ENCODE measurements at places on chromosomes 12 and 14.

GRCh38 chr12:11702959-11703358 is 53.5 kb downstream of the ETV6 start:
- DNase-seq, result no peak

- DNase-seq, result no peak
These were observed 102.1 kb upstream of the FSCB start for GRCh38 chr14:44609201-44609600.

- no peak for DNase-seq
These were observed 29.9 kb upstream of the SLC38A2 start for GRCh38 chr12:46402451-46402850.

- DNase-seq, result peak; percentile 17
These were observed 59.4 kb upstream of the FICD start for GRCh38 chr12:108455706-108456105.

- no peak for DNase-seq
These were observed 21.4 kb upstream of the MLXIP start for GRCh38 chr12:122057007-122057735.

- peak; percentile 94 for DNase-seq
These were observed 381.1 kb downstream of the SEC23A start for GRCh38 chr14:38721822-38722431.

GRCh38 chr14:97270308-97270707 is 473.1 kb downstream of the VRK1 start:
- no peak for DNase-seq

DNA sequence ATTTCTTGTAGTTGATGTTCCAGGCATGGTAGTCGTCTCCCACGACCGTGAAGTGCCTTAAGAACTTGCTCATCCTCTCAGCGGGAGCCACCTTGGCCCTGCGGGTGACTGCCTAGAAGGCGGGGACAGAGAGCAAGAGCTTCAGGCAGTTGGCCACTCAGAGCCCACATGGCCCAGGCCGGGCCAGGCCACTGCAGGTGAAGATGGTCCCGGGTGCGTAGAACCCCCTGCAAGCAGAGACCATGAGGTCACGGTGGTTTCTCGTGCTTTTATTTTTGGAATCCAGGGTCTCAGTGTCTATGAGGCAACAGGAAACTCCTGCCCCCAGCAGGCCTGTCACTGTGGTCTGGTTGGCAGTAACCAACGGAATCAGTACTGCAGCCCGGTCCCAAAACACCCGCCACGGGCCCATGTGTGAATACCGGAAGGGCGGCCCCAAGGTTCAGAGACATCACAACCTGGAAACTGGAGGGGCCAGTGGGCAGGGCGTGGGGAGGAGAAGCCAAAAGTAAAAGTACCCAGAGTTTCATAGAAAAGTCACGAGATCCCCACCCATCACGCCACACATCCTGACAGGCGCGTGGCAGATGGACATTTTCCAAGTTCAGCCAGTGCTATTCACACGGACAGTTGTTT is 27.5 kb downstream of the HVCN1 start:
- DNase-seq, result peak; percentile 28

- no peak for DNase-seq
These were observed 584 bp upstream of the DDHD1 start for GRCh38 chr14:53153702-53154112.

DNA sequence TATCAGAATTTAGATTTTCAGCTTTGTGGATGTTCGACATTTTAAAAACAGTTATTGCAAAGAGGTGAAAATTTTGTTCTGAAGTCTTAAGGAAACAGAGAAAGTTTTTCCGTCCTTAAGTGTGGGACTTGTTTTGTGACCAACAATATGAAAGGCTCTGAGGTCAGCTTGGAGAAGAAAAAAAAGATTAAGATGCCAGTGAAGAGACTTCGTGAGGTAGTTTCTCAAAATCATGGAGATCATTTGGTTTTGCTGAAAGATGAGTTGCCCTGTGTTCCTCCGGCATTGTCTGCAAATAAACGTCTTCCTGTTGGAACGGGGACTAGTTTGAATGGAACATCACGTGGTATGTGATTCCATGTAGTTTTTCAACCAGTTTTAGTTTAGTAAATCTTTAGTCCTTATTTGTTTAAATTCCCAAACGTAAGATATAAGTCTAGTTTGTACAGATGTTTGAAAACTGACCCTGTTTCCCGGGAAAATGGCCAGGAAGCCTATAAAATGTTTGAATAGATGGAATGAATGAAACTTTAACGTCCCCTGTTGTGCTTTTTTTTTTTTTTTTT is 682 bp downstream of the KIAA0586 start:
- DNase-seq, result peak; percentile 65

- DNase-seq, result no peak
These were observed 235.2 kb downstream of the SLC41A2 start for GRCh38 chr12:104722601-104723534.

DNA sequence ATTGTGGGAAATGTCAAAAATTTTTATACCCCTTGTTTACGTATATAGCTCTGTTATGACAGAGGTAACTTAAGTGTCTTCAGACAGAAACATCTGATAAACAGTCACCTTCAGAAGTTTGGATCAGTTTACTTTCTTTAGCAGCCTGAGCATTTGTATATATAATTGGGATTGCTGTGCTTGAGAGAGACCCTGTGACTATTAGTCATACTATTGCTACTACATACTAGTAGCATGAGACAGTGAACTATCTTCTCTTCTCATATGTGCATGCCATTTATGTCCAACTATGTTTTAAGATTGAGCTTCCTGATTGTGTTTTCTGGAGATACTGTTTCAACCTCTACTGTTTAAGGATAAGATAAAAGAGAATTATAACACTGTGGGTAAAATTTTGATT is 101.5 kb downstream of the PDE6H start:
- no peak for DNase-seq

- no peak for DNase-seq
These were observed 44.6 kb upstream of the FZD10 start for GRCh38 chr12:130117701-130118100.

DNA sequence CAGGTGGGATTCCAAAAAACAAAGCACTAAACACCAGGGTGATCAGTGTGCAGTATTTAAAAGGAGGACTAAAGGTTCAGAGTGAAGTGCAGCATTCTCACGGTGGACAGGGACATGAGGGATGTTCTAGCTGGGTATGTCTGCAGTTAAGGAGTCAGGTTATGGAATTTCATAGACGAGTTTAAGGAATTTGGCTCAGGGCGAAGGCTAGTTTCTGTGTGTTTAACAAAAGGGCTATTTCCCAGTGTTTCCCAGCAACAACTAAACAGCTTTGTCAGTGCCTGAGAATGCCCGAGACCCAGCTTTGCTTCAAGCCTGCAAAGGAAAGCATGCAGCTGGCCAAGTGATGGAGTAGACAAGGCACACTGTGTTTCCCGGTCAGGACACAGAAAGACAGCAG is 7.0 kb downstream of the KRT1 start:
- DNase-seq, result peak; percentile 18

GRCh38 chr12:119178544-119179334 is at the start of gene HSPB8:
HSPB8 (plus strand) TSS chr12:119178931; CDS start chr12:119179313, 382 bp downstream.
- DNase-seq, result peak; percentile 55

- DNase-seq, result no peak
These were observed 5.7 kb upstream of the VTI1B start for GRCh38 chr14:67680121-67680602.

DNA sequence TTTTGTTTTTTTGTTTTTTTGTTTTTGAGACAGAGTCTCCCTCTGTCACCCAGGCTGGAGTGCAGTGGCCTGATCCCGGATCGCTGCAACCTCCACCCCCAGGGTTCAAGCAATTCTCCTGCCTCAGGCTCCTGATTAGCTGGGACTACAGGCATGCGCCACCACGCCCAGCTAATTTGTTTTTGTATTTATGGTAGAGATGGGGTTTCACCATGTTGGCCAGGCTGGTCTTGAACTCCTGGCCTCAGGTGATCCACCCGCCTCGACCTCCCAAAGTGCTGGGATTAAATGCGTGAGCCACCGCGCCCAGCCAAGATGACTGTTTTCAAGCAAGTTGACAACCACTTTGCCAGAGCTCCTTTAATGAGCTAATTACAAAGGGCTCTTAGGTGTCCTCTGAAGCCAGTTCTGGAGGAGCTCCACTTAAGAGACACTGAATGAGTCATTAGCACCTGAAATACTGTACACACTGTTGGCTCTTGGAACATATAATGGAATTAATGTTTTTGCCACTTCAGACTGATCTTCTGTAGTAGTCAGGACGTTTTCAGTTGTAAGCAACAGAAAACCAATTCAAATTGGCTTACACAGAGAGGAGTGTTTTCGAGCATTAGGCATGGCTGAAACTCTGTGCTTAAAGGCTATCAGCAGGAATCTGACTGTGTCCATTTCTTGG is 55.4 kb upstream of the MED13L start:
- DNase-seq, result no peak

DNA sequence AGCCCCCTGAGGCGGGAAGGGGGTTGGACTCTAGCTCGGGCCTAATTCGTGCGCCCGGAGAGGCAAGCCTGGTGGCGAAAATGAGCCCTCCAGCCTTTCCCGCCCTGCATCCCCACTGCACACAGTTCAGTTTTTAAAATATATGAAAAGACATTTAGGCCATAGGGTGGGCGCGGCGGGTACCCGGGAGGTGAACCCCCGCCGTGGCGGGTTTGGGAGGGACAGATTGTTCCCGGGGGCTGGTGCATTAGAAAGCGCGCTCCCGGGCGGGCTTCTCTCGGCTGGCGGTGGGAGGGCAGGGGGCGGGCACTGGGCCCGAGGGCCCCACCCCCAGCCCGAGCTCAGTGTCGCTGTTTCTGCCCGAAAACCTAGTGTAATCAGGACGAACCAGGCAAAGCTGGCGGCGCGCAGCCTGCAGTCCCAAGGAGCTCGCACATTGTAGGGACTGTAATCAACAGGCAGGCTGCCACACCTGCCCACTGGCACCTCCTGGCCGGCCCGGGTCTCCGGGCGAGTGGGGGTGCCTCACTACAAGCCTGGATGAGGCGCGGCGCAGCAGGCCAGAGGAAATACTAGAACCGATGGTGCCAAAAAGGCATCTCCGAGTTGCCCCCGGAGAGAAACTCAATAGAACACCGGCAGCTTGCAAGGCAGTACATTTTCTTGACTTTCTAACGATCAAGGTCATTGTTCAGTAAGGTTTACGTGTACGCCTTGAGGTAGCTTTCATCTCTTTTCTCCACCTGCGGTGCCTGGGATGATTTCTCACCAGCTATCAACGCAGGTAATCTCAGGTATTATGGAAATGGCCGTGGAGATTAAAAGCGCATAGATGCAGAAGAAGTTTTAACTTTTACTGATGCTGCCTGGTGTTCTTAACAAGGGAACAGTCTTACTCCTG is 764 bp upstream of the SPTB start:
- DNase-seq, result no peak

GRCh38 chr14:76274324-76274723 is 101.6 kb upstream of the ESRRB start:
- DNase-seq, result no peak

DNA sequence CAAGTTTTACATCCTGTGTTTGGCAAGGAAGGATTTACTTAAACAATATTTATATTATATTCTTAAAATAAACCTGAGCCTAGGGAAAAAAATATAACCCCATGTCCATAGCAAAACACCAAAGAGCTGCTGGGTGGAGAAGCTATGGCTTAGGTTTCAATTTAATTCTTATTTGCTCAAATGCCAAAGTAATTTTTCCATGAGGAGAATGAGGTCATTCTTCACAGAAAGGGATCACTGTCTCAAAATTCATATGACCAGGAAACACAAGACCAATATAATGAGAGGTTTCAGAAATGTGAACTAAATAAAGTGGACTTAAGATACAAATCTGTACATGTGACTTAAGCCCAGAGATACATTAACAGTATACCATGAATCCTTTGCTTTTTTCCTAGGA is 195.0 kb downstream of the PHLDA1 start:
- DNase-seq, result no peak

- DNase-seq, result peak; percentile 70
These were observed 8.1 kb upstream of the RABGGTA start for GRCh38 chr14:24279301-24280186.

DNA sequence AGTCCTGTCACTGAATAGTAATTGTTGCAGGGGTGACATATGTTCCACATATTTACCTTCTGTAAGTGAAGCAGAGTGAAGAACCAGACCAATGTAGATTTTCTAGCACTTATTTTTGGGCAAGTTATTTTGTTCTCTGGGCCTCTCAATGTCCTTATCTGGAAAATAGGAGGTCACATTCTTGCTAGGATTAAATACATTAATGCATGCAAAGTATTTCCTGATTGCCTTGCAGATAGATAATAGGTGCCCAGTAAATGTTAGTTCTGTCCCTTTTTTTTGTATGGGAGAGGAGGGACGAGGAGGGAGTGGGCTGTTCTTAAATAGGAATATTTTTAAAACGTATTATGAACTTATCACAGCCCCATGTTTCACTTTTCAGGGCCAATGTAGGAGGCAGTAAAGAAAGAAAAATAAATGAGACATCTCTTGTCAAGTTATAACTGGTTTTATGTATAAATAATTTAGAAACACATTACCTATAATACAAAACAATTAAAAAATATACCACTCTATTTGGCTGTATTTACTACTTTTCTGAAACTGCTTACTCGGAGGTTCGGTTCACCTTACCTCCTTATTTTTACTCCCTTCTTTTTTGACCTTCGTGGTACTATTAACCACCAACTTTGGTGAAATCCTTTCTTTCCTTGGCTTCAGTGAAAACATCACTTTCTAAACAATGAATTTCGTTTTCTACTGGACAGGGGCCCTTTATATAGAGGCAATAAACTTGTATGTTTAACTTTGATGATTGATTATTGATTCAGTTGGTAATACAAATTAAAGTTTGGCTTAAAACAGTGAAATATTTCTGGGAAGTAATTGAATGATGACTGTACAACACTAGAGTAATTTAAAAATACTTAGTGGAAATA is 41.9 kb downstream of the DIP2B start:
- DNase-seq, result no peak

DNA sequence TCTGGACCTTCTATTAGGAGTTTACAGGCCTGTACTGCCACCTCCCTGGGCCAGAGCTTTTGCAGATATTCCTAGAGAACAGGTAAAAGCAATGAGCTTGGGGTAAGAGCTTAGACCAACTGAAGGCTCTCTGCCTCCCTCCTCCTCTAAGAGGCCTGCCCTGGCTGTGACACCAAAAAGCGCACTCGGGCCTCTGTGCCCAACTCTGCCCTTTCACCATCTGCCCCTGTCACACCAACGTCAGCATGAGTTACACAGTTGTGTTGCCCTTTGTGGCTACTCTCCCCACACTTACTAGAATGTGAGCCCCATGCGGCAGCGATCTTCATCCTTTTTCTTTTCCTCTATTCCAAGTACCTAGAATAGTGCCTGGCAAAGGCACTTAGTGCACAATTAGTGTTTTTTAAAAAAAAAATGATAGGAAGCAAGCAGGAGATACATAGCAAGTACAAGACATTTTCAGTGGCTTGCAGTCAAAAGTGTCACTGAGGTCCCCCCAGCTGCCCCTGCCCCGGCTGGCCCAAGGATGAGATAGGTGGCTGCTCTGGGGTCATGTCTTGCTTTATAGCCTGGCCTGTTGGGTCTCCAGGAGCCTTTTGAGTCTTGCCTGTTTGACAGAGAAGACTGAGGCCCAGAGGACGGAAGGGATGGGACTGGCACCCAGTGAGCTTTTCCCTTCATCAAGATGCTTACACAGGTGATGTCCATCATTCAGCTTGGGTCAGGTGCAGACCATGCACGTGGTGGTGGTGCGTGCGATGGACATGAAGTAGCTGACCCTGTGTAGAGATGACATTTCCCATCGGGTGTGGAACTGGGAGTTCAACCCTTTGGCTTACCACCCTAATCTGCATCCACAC is 12.5 kb downstream of the CKB start:
- no peak for DNase-seq

GRCh38 chr14:58963873-58964597 is 224.4 kb upstream of the DAAM1 start:
- no peak for DNase-seq

- DNase-seq, result no peak
These were observed 117.8 kb downstream of the PHLDA1 start for GRCh38 chr12:75913502-75914351.
